ENCODE measurements at places on chromosomes 2 and 18.

DNA sequence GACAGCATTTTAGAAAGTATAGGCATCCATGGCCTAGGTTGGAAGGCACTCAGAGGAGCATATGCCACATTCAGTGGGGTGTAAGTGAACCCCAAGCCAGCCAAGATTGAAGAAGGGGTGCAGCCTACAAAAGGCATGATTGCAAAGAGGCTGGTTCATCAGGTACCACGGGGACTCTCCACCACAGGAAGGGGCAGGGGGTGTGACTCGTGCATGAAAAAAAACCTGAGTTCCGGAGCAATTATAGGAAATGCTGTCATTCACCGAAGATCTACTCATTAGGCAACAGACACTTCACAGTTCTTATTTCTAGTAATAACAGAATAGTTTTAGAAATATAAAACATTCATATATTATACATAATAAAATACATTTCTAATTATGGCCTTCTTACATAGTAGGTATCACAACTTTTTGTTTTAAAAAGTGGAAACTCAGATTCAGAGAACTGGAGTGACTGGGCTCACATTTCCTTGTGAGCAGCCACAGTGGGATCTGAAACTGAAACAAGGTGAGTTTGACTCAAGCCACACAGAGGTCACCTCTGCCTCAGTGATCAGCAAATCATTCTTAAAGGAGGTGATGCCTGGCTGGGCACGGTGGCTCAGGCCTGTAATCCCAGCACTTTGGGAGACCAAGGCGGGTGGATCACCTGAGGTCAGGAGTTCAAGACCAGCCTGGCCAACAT lies 188.4 kb upstream of the GYPC start:
- DNase-seq = no peak

DNA sequence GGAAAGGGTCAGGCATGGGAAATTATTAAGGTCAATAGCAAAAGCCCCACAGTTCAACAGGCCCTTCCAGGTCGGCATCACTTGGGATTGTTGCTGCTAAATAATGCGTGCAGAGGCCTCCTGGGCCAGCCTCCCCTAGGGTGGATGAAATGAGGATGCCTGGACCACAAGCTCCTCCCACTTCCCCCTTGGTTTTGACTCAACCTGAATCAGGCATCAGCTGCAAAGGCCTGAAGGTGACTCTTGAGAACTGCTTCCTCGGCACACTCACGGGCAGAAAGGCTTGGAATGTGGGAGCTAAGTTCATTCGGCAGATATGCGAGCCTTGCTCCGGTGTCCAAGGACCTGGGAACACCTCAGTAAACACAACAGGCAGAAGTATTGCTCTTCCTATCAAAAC lies 69.3 kb downstream of the MBP start:
- peak; percentile 80 for DNase-seq

DNA sequence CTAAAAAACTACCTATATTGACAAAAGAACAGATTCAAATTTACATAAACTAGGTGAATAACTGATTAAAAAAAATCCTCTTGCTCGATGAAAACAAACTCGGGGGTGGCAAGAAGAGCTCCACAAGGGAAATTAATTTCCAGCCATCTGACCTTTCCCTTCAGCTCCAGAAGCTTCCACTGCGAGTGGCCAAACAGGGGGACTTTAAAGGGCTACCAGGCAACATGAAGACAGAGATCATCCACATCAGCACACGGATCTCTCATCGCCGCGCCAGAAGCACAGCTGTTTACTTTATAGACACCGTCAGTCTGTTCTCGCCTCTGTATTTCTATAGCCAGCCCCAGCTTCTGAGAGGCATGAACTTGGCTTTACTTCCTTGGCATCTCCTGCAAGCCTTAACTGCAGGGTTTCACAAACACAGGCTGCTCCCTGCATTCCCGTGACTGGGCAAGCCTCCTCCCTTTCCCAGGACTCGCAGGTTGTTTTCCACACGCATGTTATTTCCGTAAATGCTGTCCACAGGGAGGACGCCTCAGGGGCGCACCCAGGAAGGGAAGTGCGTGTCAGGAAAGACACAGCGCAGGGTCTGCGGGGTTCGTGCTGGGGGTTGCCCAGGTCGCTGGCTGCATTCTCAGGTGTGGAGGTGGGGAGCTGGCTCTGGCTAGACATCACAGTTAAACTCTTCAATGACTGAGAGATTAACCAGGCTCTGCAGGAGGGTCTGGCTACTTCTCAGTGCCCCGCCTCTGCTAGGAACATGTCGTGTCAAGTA lies 85.0 kb downstream of the USP40 start:
- DNase-seq = no peak

GRCh38 chr2:152335726-152336118 lies 748 bp downstream of the FMNL2 start:
- DNase-seq = no peak

- DNase-seq = no peak
Measured at GRCh38 chr2:43348908-43349661, 122.7 kb upstream of the ZFP36L2 start.
